ENCODE measurements at places on chromosomes 11 and 22.
A peak's percentile ranks its signal among the peaks of the same experiment; 100 is the strongest.

DNA sequence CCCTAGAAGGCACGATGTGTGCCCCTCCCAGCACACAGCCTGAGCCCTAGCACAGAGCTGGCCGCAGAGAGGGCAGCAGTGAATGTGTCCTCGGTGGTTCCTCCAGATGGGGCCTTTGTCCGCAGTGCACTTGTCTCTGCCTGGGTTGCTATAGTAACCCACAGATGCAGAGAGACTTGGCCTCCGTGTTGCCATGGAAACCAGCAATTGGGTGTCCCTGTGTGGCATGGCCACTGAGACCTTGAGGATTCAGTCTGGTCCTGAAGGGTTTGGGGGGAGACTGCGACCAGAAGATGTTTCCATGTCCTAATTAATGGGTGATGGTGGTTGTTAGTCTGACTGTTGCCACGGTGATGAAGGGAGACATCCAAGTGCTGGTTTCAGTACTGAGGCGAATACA is 42.6 kb upstream of the TUB start:
- no peak for DNase-seq

GRCh38 chr11:65321828-65322485 is 7.3 kb downstream of the CDC42EP2 start:
- no peak for DNase-seq

DNA sequence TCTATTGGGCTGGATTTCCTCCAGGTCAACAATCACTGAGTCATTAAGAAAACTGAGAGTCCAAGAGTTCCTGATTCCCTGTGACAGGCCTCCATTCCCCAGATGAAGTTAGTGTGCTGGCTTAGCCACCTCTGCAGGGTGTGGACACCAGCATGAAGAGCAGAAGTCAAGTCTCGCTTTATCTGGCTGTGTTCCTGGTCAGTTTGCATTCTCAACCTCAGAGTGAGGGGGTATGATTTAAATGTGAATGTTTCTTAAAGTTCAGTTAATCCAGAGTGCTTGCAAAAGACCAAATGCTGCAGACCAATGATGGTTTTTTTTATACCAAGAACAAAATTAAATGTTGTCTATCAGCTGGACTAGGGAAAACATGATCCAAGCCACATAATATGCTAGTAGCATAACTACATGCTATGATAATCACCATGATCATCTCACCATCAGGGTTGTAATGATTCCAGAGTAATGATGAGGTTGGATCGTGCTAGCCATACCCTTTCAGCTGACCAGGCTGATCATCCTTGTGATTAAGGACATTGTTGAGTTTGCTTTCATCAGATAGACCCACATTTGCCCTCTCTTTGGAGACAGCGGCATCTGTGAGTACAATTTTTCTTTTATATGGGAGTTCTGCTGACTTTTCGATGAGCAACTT is 145.8 kb upstream of the ARHGAP20 start:
- DNase-seq: peak; percentile 90

GRCh38 chr11:58060535-58060934 is 29.8 kb downstream of the OR6Q1 start:
- DNase-seq: no peak

DNA sequence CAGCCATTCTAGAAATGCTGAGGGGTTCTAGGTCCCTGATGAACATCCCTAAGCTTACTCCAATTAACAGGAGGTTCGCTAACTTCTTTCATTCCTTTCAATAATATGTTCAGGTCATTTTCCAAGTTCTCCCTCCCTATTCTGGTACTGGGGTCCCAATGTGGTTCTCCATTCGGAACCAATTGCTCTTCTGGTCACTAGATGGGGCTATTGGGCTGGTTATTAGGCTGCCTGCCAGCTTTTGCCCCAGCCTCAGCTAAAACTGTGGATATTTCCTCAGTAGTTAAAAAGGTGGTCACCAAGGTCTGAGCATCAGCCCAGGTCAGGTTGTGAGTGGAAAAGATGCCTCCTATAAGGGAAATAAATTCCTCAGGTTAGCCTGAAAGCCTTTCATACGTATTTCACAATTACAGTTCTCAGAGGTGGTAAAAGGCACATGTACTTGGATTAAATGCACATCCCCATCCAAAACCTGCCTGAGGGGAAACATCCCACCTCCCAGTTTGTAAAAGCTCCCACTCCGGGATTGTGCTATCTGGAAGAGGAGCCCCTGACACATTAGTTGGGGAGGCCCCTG is 161.1 kb upstream of the CCDC179 start:
- peak; percentile 37 for DNase-seq

DNA sequence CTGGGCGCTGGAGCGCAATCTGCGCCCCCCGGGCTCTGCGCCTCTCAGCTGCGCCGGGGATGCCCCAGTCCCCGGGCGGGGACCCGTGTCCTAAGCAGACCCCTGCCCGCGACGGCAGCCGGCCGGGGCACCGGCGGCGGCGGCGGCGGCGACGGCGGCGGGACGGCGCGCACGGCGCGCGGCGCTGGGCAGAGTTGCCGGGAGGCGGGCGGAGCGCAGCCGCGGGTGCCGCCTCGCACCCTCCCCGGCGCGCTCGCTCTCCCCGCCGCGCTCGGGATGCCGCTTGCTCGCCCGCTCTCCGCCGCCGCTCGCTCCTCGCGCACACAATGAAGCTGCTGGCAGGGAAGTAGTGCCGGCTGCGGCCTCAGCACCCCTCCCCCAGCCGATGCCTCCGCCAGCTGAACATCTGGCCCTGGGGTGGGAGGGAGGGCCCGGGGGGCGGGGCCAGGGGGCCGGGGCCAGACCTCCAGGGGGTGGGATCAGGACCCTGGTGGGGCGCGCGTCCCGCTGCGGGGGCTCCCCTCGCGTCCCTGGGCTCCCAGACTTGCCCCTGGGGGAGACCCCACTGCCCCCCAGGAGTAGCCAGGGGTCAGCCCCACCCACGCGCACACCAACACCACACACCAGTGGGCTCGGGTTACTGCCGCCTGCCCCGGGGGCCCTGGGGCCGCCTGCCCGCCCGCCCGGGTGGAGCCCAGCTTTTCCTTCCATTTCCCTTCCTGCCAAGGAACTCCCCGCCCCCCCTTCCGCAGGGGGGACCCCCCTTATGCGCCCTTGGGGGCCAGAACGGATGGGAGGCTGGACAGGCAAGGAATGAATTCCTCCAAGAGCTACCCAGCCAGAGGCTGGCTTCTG is at the start of gene RCOR2:
TSS of gene RCOR2 (minus strand) at position 328 of the 855 bp plus-strand sequence. CDS start 708 bp downstream, outside the sequence.
- DNase-seq: peak; percentile 90

DNA sequence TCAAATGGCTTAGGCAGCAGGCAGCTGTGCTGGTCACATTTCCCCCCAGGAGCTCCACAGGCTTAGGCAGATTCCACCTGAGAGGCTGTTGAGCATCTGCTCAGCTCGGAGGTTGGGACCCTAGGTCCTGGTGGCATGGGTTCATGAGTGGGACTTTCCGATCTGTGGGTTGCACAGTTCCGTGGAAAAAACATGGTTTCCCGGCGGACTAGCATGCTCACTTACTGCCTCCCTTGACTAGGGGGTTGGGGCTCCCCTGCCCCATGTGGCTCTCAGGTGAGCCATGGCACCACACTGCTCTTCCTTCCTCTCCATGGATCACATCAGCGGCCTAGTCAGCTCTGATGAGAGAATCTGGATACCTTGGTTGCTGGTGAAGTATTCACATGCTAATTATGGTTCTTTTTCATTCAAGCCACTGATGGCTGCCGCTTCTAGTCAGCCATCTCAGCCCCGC is 685.1 kb downstream of the METTL15 start:
- no peak for DNase-seq

GRCh38 chr22:41446057-41446501 is 522 bp downstream of the TOB2 start:
- DNase-seq: peak; percentile 37

DNA sequence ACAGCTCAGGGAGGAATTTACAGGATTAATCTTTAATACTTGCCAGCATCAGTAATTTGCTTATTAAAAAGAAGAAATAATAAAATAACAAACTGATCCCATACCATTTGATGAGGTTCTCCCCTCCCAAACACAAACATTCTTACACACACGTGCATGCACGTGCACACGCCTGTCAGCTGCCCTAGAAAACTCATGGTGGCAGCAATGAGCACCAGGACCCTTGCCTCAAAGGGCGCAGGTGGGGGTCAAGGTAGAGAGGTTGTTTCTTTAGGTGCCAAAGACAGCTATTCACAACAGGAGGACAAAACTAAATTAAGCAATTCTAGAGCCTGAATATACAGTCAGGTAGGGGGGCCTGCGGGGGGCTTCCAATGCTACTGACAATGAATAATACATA is 219.3 kb downstream of the BUD13 start:
- no peak for DNase-seq

GRCh38 chr11:115626414-115626813 is 122.2 kb upstream of the CADM1 start:
- DNase-seq: no peak

DNA sequence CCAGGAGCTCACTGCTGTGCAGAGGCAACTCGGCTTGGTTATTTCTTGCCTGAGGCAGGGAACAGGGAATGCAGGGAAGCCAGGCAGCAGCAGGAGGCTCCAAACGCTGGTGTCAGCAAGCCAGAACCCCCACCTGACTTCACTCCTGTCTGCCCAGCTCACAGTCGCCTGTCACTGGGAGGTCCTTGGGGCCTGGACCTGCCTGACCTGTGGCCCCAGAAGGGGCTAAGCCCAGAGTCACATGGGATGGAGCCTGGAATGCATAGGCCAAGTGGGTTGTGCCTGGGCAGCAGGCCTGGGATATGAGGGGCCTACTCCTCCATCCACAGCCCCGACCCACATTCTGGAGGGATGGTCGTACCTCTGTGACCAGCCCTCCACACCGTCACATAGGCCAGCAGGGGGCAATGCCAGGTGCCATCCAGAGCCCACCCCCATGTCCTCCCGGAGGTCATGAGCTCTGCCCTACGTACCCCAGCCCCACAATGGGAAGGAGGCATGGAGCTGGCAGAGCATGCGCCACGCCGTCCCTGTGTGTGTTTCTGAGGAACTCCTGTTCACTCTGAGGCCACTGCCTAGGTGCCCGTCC is 5.2 kb downstream of the RASSF7 start:
- no peak for DNase-seq

GRCh38 chr22:44493206-44493605 is 4.8 kb downstream of the RTL6 start:
- DNase-seq: no peak

- peak; percentile 76 for DNase-seq
These were observed 72.1 kb downstream of the PTPRJ start for GRCh38 chr11:48052183-48053044.

- DNase-seq: no peak
These were observed 8.9 kb downstream of the GDPD5 start for GRCh38 chr11:75516886-75517285.

- DNase-seq: peak; percentile 66
These were observed at the start of gene MAP6 for GRCh38 chr11:75668451-75669297. MAP6 (minus strand) TSS chr11:75669038; CDS start chr11:75668369, 669 bp downstream.

DNA sequence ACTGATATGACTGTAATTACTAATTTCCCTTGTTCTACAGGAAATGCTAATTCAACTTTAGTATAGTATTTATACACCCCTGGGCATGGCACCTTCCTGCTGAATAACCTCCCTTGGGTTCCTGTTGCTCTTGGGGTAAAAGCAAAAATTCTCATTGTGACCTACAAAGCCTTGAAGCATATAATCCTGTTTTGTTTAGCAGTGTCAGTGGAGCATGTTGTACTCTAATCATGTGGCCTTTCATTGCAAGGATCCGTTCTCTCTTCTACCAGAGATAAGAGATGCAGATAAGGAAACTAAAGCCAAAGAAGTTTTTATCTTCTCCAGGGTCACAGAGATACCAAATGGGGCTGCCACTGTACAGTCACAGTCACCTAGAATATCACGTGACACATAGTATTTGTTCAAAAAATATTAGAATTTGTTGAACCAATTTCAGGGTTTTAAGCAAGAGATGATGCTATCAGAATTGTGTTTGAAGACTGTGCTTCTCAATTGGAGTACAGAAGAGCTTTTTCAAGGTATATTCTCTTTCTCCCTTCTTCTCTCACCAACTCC is 25.1 kb downstream of the CSRP3 start:
- no peak for DNase-seq

- DNase-seq: no peak
These were observed 80.9 kb downstream of the TRIM29 start for GRCh38 chr11:120057028-120057330.

DNA sequence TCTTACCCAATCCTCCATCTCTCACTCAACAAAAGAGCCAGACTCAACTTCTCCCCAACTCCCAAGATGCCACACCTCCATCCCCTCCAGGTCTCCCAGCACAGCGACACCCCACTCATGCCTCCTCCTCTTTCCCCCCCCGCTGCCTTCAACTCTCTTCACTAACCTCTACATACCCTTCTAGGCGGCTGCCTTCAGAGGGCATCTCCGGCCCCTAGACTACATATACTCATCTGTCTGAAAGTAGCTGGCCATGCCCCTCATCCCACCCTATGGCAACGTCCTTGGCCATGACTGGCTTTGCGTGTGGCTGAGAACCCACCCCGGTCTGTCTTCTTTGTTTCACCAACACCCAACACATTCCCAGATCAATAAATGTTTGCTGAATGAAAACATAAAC is 81.7 kb upstream of the TMEM45B start:
- DNase-seq: no peak

GRCh38 chr11:20163783-20164481 is 3.7 kb upstream of the DBX1 start:
- no peak for DNase-seq

- peak; percentile 65 for DNase-seq
These were observed 39.8 kb downstream of the SYN3 start for GRCh38 chr22:33018232-33018864.

GRCh38 chr11:69325446-69325845 is 31.5 kb downstream of the MYEOV start:
- DNase-seq: no peak

DNA sequence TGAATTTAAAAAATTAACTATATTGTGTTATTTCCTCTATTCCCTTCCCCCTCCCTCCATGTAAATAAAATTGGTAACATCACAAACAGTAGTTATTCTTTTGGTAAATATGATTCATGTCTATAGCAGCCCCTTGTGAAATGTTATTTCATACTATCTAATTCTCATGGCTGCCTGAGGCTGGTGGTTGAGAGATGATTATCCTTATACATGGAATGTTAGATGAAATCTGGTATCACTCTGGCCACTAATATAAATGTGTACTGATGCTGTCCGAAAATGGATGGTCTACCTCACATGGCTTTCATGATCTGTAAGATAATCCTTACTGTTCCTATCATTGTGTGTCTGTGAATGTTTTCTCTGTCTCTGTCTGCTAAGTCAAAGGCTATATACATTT is 25.0 kb upstream of the EXPH5 start:
- no peak for DNase-seq

- no peak for DNase-seq
These were observed 60.2 kb upstream of the PDE3B start for GRCh38 chr11:14583252-14584034.

- DNase-seq: no peak
These were observed 576.5 kb upstream of the B3GAT1 start for GRCh38 chr11:134988495-134988894.

DNA sequence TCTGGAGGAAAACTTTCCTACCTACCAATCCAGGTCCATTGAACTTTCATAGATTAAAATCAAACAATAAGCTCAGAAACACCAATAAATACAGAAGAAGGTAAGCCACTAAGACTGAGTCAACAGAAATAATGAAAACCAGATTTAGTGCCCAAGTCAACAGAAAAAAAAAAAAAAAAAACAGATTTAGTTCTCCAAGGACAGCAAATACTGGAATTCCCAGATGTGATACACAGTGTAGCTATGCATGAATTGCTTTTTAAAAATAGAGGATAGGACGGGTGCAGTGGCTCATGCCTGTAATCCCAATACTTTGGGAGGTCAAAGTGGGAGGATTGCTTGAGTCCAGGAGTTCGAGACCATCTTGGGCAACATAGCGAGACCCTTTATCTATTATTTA is 15.7 kb downstream of the DMC1 start:
- DNase-seq: no peak

- DNase-seq: peak; percentile 63
These were observed 9.0 kb downstream of the FAM118A start for GRCh38 chr22:45318558-45319323.

- no peak for DNase-seq
These were observed 13.7 kb upstream of the CDKN1C start for GRCh38 chr11:2899080-2899783.

All from umbilical cord (tissue), 2 donors.